AG10803 (cell line): ENCODE measurements at places on chromosomes 7 and 10.
A peak's percentile ranks its signal among the peaks of the same experiment; 100 is the strongest.

- no peak for DNase-seq
Measured at GRCh38 chr10:48898426-48898825, 41.2 kb downstream of the LRRC18 start.

DNA sequence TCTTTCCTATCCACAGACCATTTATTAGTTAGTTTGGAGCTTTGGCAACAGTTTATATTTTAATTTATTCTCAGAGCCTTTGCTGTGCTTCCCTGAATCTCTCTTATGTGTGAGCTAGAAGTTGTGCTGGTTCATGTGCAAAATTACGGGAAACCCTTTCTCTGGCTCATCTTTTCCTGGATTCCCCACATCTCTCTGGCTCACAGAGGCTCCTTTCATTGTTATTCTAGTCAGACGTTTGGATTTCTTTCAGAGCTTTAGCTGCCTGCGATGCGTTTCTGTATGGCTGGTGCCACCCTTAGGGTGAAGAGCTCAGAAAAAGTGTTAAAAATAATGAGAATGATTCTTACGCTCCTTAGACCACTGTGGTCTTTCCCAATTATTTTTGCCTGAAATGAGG lies 53.3 kb downstream of the TPST1 start:
- DNase-seq = peak; percentile 26

DNA sequence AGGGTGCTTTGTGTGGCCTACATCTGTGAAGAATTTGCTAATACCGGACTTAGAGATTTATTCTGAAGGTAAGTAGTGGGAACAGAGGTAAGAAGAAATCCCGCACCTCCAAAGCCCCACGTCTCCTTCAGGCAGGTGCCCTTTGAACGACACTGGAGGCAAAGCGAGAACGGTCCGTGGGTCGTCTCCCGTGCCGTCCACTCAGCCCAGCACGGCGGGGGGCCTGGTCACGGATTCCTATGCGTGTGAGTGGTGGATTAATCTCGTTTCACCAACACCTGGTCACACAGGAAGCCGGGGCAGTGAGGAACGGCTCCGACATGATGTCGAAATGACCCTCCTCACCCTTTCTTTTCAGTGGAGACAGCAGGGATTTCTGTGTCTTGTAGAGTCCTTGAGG lies 21.0 kb upstream of the ZFAND2A start:
- DNase-seq = no peak

DNA sequence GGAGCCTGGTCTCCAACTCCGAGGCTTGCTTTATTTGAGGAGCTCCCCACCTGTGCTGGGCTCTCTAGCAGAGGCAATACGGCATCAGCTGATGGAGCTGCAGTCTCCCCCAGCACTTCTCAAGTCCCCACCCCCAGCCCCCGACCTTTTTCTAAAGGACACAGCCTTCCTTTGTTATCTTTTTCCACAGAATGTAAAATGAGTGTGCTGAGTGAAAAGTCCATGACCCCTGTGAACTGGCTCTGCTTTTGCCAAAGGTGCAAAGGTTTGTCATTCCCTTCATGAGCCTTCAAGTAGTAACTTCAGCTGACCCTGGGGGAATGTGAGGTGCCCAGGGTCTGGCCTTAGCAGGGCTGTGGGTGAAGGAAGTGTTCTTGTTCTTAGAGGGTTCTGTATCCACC lies 25.5 kb downstream of the LRRC4 start:
- no peak for DNase-seq
